A549 (cell line): ENCODE measurements at places on chromosomes 12 and 14.

DNA sequence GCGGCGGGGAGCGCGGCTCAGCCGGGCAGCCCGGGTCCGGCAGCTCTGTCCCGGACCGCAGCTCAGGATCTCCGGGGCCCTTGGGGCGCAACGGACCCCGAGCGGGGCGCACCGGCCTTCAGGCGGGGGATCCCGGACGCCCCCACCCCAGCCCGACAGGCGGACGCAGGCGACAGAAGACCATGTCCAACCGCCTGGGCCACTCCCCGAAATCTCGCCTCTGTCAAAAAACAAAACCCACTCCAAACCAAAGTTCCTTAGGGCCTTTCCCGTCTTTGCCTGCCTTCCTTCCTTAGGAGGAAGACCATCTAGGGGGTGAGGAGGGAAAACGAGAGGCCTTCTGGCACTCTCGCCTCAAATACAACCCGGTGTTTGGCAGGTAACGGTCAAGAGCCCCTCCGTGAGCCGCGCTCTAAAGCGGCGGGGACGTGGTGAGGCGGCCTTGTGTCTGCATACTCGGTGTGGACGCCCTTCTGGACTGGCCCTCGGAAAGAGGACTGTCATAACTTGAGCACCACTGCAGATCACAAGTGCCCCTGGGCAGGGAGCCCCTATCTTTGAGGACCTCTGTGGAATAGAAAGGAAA, 604 bp downstream of the HCFC2 start:
- DNase-seq: no peak

DNA sequence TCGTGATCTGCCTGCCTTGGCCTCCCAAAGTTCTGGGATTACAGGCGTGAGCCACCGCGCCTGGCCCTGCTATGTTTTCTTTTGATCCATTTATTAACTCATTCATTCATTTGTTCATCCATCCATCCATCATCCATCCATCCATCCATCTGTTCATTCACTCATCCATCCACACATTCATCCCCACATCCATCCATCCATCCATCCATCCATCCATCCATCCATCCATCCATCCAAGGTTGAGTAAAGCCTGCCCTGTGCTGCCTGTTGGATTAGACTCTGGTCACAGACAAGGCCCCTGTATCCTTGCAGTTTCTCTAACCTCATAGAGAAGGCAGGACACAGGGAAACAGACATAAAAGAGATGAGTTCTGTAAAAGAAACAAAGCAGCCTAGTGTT, 44.9 kb downstream of the DNAH10 start:
- DNase-seq: no peak

GRCh38 chr14:92659765-92660561, 88.5 kb downstream of the LGMN start:
- no peak for DNase-seq

DNA sequence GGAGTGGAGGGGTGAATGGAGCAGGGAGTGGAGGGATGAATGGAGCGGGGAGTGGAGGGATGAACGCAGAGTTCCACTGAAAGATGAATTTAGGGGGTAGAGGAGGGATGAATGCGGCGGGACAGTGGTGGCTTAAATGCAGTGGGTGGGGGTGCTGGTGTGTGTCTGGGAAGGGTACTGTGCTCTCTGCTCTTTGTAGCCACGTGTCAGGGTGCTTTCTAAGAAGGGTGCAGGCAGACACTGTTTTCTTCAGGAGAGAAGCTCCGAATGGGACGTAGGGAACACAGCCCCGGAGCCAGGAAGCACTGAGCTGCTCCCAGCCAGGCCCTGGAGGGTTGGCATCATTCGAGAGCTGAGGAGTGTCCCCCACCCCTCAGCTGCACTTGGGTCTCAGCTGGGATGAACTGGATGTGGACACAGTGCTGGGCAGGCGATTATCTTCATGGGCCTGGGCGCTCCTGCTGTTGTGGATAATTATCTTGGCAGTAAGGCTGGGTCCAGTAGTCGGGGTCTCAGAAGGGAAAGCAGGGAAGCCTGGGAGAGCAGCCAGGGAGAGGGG, 9.5 kb upstream of the CEP170B start:
- DNase-seq: no peak

DNA sequence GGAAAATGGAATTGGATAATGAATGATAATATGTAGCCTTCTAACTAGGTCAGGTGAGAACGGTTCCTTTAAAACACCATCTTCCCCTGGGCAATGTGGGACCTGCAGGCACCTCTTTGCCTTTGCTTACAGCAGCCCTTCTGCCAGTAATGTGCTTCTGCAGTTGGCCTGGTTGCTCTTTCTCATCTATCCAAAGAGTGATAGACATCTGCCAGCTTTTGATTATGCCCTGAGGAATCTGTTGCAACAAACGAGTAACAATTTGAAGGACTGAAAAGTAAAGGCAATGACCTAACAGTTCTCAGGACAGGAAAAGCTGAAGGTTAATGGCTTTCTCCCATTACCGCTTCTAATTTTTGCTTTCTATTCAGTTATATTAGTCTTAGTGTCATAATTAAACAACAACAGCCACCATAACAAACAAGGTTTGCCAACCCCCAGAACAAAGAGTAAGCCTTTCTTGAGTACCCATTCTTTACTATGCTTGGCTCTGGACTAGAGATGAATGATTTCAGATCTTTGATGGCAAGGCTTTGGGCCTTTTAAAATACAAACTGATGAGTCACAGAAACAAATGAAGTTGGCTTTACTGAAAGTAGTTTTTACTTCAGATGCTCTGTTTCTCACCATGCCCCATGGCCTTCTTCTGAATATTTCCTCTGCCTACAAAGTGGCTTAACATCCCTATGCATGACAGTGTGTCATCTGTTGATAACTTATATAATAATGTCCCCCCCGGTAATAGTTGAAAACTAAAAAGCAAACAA, 76.1 kb upstream of the KRR1 start:
- no peak for DNase-seq

DNA sequence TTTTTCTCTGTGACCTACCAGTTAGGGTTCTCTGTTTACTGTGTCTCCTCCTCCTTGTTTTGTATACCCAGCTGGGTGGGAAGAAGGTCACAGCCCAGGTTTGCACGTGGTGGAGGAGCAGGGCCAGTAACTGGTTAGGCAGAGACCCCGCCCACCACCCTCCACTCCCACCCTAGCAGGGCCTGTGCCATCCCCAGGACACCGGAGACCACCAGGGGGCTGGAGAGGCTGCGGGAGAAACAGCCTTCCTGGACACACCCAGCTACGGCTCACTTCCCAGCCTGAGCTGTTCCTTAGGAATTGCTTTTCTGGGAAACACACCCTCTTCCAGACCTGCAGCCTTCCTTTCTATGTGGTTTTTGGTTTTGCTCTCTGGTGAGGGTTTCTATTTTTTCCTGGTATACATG, 21.1 kb downstream of the BDKRB2 start:
- peak; percentile 41 for DNase-seq

GRCh38 chr12:14834509-14834908, 8.8 kb downstream of the ART4 start:
- DNase-seq: no peak

GRCh38 chr12:59597385-59597781, 1.6 kb downstream of the SLC16A7 start:
- peak; percentile 17 for DNase-seq

- no peak for DNase-seq
Observed at GRCh38 chr12:47811581-47812484, 7.9 kb downstream of the HDAC7 start.

GRCh38 chr12:2302711-2303580, 250.2 kb downstream of the CACNA1C start:
- DNase-seq: no peak
